Activated T-cell treated with anti-CD3 and anti-CD28 coated beads, Interleukin-2, amount 50 U/mL, for 24 hours (primary cell): ENCODE measurements at places on chromosomes 5 and 9.
A peak's percentile ranks its signal among the peaks of the same experiment; 100 is the strongest.

GRCh38 chr5:134209477-134210245 is 16.2 kb downstream of the PPP2CA start:
- peak overlapping the region; percentile 64 for H3K27ac ChIP-seq
- no peak for DNase-seq
- H3K27me3 ChIP-seq = no peaks in the 10 kb centered on the region
- peaks cover 55% of the 10 kb centered on the region for H3K36me3 ChIP-seq

DNA sequence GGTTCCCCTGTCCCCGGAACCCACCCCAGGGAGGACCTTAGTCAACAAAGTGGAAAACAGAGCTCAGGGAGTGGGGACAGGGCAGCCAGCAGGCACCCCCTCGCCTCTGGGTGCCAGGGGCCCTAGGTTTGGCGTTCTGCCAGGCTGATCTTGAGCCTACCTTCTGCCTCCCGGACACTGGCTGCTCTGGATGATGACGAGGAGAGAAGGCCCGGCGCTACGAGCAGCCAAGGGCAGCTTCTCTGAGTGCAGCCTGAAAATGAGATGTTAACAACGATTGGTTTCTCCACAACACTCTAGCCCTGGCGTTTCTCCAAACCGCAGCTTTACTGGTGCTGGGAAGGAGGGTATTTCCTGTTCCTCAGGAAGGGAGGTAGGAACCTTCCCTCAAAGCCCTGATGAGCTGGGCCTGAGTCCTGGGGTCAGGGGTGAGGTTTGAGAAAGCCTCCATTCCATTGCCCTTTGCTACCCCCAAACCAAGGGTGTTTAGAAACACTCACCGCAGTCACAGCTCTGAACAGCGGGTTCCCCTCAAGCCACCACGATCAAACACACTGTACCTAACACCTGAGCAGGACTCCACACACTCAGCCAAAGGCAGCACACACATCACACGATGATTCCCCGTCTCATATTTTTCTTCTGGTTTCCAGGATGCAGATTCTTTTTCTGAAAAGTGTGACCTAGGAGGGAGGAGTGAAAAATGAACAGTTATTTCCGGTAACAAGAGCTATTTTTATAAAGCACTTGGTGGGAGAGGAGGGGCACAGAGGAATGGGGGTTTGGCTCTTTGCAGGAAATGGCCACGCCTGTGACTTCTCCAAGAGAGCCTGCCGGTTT is at the start of gene STING1:
STING1 (minus strand) TSS at position 709 of the 840 bp plus-strand sequence. CDS start 1,054 bp downstream, outside the sequence.
- H3K27ac ChIP-seq = peak within 1 kb of the TSS; percentile 98
- peaks cover 41% of the 10 kb centered on the region for H3K4me1 ChIP-seq
- peaks cover 45% of the 10 kb centered on the region for H3K36me3 ChIP-seq

GRCh38 chr9:1048231-1048619 is 1.9 kb upstream of the DMRT2 start:
- no peak for DNase-seq
- H3K36me3 ChIP-seq = no peaks in the 10 kb centered on the region
- H3K4me3 ChIP-seq = peak overlapping the region; percentile 78
- peaks cover 55% of the 10 kb centered on the region for H3K4me1 ChIP-seq

- no peaks in the 10 kb centered on the region for H3K36me3 ChIP-seq
- H3K27ac ChIP-seq = no peak overlapping the region
These were observed 2.7 kb downstream of the BNC2 start for GRCh38 chr9:16867576-16868311.

DNA sequence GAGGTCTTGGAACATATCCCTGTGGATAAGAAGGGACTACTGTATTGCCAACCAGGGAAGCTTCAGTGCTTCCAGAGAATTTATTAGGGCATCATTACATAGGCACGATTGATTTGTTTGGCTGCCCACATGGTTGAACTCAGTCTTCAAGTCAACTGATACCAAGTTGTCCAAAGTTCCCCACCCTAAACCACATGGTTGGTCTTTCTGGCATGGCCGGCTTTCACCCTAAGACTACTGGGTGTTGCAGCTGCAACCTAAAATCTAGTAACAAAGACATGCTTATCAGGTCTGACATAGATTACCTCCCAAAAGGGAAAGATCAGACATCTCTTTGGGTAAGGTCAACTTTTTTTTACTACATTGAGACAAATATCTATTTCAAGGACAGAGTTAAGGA is 37.0 kb downstream of the FAF2 start:
- peaks cover 42% of the 10 kb centered on the region for H3K4me1 ChIP-seq
- no peaks in the 10 kb centered on the region for H3K27me3 ChIP-seq
- no peak overlapping the region for H3K4me3 ChIP-seq

- H3K4me3 ChIP-seq = no peak overlapping the region
- no peak for DNase-seq
- no peaks in the 10 kb centered on the region for H3K36me3 ChIP-seq
- no peak overlapping the region for H3K27ac ChIP-seq
These were observed 21.8 kb downstream of the DMAC1 start for GRCh38 chr9:7777771-7778170.

DNA sequence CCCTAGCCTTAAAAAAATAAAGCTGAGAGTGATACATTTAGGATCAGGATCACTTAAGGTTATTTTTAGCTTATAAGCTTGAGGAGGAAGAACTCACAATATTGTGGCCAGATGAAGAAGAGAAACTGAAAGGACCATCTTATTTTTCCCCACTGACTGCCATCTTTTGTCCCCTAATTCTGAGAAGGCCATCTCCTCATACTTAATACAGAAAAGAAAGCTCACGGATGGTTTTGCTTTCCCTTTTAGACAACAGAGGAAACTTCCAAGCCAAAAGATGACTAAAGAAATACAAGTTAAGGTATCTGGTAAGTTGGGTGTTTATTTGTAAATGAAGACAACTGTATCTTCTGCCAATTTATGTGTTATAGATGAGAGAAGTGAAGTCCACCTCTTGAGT is 36.4 kb downstream of the ERAP1 start:
- DNase-seq = no peak
- H3K4me3 ChIP-seq = no peak overlapping the region
- H3K27ac ChIP-seq = peak overlapping the region; percentile 81
- peaks cover 15% of the 10 kb centered on the region for H3K4me1 ChIP-seq
